ENCODE measurements at places on chromosomes 12 and 14.

GRCh38 chr12:48156652-48157017 lies 680 bp downstream of the ASB8 start:
- DNase-seq: no peak

GRCh38 chr14:64147126-64147790 lies 146.9 kb downstream of the ESR2 start:
- no peak for DNase-seq

DNA sequence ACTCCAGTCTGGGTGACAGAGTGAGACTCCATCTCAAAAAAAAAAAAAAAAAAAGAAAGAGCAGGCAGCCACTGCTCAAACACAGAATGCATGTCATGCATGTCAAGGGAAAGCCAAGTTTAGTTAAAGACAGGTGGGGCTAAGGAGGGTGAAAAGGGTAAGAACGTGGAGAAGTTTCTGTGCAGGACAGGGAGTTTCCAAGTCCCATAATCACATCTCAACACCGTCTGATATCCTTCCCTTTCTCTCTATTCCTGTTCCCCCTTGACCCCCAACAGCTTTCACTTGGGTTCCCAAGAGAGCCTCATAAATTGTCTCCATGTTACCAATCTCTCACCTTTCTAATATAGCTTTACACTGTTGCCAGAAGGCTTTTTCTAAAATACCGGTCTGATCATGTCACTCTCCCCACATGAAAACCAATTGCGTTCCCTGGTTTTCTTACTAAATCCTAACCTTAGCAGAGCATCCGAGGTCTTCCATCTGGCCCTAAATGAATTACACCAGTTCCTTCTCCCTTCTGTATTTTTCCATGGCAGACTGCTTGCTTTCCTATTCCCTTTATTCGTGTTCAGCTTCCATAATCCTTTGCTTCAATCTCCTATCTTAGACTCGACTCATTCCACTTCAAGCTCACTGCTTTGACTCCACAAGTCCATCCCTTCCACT lies 37.0 kb downstream of the LIMA1 start:
- DNase-seq: no peak

- DNase-seq: no peak
Measured at GRCh38 chr12:9319044-9319841, 111.0 kb upstream of the PZP start.

- no peak for DNase-seq
Measured at GRCh38 chr14:56887216-56887615, 76.9 kb upstream of the OTX2 start.

GRCh38 chr14:23379366-23380196 lies 2.7 kb downstream of the CMTM5 start:
- no peak for DNase-seq

DNA sequence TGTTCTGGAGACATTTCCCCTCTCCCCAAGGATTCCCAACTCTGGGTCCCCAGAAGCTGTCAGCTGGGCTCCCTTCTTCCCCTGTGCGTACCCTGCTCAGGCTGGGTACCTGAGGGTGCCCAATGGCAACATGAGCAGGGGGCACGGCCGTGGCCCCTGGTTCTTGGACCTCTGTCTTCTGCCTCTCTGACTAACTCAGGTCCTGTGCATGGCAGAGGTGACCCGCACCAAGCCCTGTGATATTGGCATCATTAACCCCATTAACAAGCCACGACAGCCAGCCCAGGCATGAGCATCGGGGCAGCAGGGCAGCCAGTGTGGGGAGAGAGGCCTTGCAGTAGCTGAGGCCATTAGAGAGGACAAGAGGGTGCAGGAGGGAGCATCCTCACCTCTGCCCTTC lies 28.4 kb downstream of the RTL1 start:
- DNase-seq: no peak

GRCh38 chr12:57148469-57149244 lies 1.2 kb upstream of the LRP1-AS start:
- DNase-seq: no peak

- no peak for DNase-seq
Measured at GRCh38 chr12:109222496-109222895, 86.6 kb downstream of the FOXN4 start.

GRCh38 chr12:46446645-46447044 lies 74.1 kb upstream of the SLC38A2 start:
- DNase-seq: no peak

- no peak for DNase-seq
Measured at GRCh38 chr14:24364841-24365240, 3.1 kb upstream of the NFATC4 start.

- DNase-seq: no peak
Measured at GRCh38 chr14:89750908-89751392, 203.6 kb downstream of the EFCAB11 start.

- no peak for DNase-seq
Measured at GRCh38 chr12:50103767-50104321, at the start of gene GPD1. GPD1 (plus strand) TSS chr12:50104008; CDS start chr12:50104051, 43 bp downstream.

DNA sequence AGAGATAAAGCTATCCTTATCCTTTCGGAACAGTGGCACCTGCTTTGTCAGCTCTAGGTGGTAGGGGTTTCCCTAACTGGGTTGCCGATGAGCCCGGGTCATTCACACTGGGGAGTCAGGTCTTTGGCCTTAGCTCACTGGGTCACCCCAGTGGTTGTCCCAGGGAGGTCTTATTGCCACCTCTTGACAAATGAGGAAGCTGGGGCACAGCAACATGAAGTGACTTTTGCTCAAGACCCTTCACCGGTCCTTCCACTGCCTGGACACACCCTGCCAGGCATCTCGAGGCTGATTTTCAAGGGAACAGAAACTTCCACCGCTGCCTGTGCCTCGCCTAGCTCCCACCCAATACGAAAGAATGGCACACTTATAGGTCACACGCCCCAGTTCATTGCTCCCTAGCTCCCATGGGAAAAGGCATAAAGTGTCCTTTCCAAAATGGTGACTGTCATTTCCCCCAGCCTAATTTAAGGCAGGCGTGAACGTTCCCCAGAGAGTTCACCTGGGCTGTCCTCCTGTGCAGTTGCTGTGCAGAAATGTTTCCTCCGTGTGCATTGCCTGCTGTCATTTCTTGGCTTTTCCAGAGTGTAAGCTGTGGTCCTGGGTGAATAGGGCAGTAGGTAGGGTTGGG lies 156.1 kb upstream of the CCND2 start:
- no peak for DNase-seq

DNA sequence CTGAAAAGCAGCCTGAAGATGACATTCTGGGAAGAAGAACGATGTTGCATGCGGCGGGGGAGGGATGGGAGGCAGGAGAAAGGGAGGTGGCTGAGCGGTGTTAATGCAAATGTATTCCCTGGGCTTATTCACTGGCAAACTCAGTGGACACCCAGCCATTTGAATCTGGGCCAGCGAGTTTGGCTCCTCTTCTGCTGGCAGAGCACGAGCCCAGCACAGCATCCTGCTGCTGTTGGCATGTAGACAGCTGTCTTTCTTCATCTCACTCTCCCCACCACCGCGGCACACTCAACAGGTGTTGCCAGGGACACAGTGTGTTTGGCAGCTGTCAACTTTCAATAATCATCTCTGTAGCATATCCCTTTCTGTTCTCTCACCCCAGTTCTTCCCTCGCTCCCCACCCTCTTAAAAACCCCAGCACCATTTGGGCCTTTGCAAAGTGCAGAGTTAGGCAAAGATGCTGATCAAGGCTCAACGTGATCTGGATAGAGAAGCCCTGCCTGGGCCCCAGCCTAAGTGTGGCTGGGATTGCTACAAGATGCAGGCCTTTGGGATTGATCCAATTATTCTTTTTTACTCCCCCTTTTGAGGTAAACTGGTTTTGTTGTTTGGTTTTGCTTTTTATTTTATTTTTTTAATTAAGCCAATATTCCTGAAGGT lies 131.9 kb downstream of the EXOC5 start:
- DNase-seq: no peak

GRCh38 chr14:34718750-34719304 lies 4.4 kb upstream of the CFL2 start:
- no peak for DNase-seq
